ENCODE measurements at places on chromosomes 3 and 15. TPM values are rescaled to one million over a fixed set of nuclear protein-coding genes. Genes with fewer than 3 reads are reported as not detected.

The HYKK gene
- total RNA-seq = 7.6 TPM

GRCh38 chr15:73624530-73624929, 8.7 kb downstream of the NPTN start:
- DNase-seq = no peak

The PCOLCE2 gene
- total RNA-seq = 53.6 TPM

The TIGIT gene
- total RNA-seq = not detected

The ABI3BP gene
- total RNA-seq = 64.8 TPM

DNA sequence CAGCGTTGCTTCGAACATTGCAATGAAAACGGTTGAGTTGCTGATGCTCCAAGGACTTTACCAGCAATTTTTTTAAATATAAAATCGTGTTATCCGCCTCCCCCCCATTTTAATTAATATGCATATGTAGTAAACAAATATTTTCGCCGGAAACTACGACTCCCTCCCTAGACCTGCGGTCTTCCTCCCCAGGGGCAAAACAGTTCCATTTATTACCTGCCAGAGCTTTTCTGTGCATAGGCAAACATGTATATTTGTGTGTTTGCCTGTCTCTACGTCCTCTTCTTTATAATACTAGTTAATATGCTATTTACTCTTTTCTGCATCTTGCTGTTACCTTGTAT, 593 bp upstream of the RSL24D1 start:
- DNase-seq = no peak

The GOLGA8J gene
- total RNA-seq = not detected

DNA sequence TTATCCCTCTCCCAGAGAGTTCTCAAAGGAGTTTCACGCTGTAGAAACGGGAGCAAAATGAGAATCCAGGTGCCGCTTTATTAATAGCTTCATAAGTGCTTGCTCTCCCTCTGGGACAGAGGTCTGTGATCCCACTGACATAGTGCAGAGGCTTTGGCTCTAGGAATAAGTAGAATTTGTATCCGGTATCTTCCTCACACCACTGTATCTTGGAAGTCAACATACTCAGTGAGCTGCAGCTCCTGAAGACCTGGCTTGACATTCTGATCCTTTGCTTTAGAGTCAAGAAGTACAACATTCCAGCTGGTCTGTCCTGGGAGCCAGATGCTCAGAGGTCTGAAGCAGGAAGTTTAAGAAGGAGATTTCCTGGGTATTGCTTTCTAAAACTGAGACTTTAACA, 323.0 kb downstream of the LPP start:
- DNase-seq = no peak

The CELF6 gene
- total RNA-seq = 1.2 TPM

GRCh38 chr15:26182441-26182840, 319.3 kb upstream of the ATP10A start:
- no peak for DNase-seq

The RNU5B-1 gene
- total RNA-seq = not detected

DNA sequence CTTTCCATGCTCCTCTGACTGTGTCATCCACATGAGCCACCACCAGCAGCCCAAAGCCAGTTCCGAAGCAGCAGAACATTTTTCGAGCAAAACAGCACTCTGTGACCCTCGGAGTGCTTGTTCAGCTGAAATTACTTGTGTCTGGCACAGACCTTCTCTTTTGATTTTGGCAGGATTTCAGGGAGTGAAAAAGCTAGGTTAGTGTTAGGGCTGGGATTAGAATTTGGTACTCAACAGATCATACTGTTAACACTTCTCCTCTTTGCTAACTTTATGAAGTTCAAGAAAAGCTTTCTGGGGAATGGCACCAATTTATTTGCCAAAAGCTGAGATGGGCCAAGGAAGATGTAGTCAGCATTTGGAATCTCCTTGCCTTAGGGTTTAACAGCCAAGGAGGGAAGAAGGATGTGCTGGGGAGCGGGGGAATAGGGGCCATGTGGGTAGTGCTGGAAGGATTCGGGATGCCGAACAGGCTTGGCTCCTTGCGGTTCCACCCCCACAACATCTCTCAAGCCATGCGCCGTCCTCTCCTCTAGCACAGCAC, 55.1 kb upstream of the TRA2B start:
- no peak for DNase-seq

The BOC gene
- 119 TPM for total RNA-seq

DNA sequence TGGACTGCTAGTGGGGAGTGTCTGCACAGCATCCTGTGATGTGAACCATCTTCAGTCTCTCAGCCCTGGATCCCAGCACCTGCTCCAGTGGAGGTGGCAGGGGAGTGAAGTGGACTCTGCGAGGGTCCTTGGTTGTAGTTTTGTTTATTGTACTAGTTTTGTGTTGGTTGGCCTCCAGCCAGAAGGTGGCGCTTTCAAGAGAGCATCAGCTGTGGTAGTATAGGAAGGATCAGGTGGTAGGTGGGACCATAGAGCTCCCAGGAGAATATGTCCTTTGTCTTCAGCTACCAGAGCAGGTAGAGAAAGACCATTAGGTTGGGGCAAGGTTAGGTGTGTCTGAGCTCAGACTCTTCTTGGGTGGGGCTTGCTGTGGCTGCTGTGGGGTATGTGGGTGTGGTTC, 20.9 kb downstream of the NEK11 start:
- DNase-seq = no peak

DNA sequence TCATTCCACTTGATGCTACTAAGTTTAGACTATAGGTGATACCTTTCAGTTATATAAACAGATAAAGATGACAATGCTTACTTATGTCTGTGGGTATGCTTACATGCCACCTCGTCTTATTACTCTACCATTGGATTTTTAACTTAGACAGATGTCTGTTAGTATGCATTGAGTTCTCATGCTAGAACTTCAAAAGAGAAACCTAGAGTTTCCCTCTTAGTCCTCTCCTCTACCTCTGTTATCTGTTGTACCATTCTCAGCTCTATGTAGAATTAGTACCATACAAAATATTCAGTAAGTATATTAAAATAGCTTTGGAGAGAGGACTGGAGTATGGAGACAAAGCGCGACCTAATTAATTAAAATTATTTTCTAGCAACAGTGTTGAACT, 111.3 kb downstream of the BBX start:
- DNase-seq = no peak

DNA sequence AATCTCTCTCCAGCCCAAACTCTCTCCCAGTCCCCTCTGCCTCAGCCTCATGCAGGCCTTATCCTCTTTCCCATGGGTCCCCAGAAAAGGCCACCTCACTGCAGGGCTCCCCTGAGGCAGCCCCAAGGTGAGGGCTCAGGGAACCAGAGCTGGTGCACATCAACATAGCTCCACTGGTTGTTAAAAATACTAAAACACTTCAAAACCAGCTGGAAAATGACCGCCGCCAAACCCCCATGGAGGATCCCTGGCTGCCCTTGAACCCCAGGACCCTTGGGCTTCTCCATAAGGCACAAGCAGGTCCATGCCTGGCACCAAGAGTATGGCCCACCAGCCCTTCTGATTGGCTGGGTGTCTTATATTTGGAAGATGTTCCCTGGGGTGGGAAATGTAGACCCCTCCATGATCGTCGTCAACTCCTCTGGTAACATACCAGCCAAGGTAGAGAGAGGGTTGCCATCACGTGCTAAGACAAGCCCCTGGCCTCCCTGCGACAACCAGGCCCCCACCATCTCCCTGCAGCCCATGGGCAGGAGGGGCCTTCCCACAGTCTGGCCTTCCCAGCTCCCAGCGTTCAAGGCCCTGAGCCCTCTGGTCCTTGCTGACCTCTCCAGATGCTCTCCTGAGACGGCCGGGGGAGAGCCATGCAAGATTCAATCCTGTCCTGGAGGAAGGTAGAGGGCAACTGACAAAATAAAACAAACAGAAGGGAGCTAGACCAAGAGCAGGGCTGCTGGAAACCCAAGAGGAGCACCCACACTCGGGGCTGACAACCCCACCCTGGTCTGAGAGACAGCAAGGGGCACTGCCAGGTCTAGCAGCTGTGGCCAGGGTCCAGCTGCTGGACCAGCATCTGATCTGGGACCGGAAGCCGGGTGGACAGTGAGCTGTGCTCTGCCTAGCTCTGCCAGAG, 132.1 kb upstream of the PRR20G start:
- peak; percentile 90 for DNase-seq

DNA sequence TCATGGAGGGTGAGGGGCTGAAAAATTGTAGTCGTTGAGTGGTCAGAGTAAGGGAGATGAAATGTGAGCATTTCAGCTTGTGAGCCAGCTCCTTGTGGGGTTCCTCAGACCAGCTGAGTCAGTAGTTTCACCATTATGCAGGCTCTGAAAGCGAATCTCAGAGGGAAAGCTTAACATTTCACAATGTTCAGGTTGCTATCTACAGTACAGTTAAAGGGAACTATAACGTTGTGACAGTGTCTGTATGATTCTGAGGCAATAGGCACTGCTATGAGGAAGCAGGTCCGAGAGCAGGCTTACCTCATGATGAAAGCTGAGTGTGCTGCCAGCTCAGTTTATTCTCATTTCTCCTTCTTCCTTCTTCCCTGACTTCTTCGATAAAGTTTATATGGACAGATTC, 469.6 kb downstream of the EDEM1 start:
- no peak for DNase-seq

- DNase-seq = no peak
These were observed 9.8 kb downstream of the TM2D3 start for GRCh38 chr15:101642361-101642760.

DNA sequence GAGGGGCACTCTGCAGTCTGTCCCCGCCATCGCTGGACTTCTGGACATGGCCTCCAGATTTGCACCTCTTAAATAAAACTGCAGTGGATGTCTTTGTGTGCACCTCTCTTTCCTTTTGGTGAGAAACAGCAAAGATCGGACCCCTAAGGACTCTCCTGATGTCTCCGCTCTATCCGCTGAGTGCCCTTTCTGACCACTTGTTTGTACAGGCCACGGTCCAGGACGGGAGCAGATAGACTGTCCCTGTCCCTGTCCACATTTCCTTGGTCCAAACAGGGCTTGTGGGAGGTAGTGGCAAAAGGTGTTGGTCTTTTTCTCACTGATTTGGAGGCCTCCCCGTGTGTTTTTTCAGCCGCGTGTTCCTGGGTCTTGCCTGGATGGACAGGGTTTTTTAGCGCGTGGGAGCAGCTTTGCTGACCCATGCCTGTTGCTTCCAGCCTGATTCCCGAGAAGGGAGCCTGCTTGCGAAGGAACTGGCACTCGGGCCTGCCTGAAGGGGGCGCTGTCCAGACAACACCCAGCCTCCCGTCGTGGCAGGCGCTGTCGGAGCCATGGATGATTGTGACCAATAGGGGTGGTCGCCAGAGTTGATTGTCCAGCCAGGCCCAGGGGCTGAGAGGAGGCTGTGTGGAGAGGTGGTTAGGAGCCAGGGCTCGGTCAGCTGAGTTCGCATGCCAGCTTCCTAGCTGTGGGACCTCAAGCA, 13.2 kb upstream of the STAB1 start:
- no peak for DNase-seq

GRCh38 chr15:68316061-68316804, 38.7 kb downstream of the FEM1B start:
- DNase-seq = no peak

All from esophagus muscularis mucosa (tissue), 4 donors.